ENCODE measurements at places on chromosomes 5 and 9.

- DNase-seq, result no peak
Observed at GRCh38 chr5:108686676-108687075, 61.0 kb upstream of the FER start.

GRCh38 chr5:172659909-172660628, 19.0 kb downstream of the NEURL1B start:
- no peak for DNase-seq

- DNase-seq, result no peak
Observed at GRCh38 chr9:80320480-80320879, 748.7 kb downstream of the TLE4 start.

DNA sequence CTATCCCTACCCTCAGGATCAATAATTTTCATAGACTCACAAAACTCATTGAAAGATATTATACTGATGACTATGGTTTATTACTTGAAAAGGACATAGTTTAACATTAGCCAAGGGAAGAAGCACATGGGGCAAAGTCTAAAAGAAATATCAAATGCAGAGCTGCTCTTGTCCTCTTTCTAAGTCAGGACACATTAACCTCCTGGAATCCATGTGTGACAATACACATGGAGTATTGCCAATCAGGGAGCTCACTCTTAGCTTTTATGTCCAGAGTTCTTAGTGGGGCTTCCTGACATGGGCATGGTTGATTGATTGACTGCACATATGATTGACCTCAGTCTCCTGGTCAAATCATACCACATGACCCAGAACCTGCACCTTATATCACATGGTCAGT, 165.5 kb upstream of the COX7C start:
- DNase-seq, result no peak

GRCh38 chr9:79120533-79120932, 451.2 kb upstream of the TLE4 start:
- no peak for DNase-seq

DNA sequence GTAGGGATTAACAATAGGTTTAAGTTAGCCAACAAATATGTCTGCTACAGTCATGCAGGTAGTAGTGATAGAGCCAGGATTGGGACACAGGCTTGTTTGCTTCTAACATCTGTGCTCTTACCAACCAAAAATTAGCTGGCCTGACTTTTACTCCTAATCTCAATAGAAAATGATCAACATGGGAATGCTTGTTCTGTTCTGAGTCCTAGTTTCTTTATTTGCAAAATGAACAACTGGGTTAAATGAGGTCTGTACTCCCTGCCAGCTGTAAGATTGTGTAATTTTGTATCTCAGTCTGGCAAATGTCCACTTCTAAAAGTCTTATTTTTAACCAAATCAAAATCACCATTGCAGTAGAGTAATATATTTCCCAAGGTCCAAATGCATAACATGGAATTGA, 216.8 kb downstream of the NMUR2 start:
- DNase-seq, result no peak

GRCh38 chr5:149240354-149240998, 31.2 kb upstream of the AFAP1L1 start:
- peak; percentile 88 for DNase-seq

- no peak for DNase-seq
Observed at GRCh38 chr5:167644619-167645018, 646.8 kb upstream of the WWC1 start.
